ENCODE measurements at places on chromosomes 13 and 19.
A peak's percentile ranks its signal among the peaks of the same experiment; 100 is the strongest.

DNA sequence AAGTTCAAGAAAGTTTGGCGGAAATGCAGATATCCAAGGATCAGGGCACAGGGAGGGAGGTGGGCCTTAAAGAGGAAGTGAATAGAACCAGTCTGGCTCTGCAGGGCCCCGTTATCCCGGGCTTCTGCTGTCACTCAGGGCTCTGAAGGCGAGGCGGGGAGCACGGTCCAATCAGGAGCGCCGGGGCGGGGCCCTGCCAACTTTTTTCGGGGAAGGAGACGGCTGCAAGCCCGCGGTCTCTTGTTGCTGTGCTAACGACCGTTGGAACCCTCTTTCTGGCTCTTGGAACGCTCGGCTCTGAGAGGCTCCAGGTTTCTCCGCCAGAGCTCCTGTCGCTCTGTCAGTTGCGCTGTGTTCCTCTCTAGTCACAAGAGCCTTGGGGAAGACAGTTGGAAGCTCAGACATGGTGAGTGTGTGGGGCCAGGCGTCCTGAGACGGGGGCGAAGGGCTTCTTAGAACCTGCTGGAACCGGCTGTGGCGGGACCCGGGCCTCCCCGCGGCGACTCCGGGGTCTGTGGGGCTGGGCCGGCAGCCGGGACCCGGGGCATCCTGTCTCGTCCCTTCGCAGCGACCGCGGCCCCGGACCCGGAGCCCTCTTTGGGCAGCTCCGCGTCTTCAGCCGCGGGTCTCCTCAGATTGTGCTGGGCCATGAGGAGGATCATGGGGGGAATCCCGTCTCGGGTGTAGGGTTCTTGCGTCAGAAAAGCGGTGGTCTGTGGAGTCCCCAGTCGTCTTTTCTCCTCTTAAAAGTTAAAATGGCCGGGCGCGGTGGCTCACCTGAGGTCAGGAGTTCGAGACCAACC, 27.7 kb downstream of the ZNF844 start:
- DNase-seq, result peak; percentile 95

GRCh38 chr19:30083125-30083681, 141.2 kb downstream of the URI1 start:
- DNase-seq, result no peak

GRCh38 chr13:108269601-108270328, at the start of gene TNFSF13B:
Gene TNFSF13B (plus strand): TSS chr13:108269718. CDS start chr13:108269896, 178 bp downstream.
- peak; percentile 11 for DNase-seq

DNA sequence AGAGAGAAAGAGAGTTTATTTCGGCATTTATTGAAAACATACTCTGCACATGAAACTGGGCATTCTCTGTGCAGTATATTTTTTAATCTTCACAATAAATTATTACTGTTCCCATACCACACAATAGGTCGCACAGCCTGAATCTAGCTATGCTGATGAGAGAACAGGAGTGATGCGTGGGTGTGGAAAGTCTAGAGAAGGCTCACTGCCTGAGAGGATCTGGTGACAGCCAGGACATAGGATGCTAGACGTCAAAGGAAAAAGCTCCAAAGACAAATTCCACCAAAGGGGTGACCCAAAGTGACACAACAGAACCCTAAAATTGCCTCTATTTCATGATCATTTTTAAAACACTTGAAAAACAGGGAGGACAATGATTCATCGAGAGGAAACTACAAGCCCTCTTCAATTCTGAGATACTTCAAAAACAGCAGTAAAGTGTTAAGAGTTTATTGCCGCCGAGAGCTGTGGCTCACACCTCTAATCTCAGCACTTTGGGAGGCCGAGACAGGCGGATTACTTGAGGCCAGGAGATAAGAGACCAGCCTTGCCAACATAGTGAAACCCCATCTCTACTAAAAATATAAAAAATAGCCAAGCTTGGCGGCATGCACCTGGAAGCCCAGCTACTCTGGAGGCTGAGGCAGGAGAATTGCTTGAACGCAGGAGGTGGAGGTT, 189.6 kb upstream of the NBEA start:
- no peak for DNase-seq

GRCh38 chr13:47474839-47475238, 526.2 kb downstream of the SUCLA2 start:
- DNase-seq, result no peak

- peak; percentile 37 for DNase-seq
These were observed 10.3 kb downstream of the ZNF787 start for GRCh38 chr19:56110515-56111448.

GRCh38 chr13:50179977-50180376, 164.7 kb downstream of the KCNRG start:
- DNase-seq, result no peak
